ENCODE measurements at places on chromosomes 13 and 19.

DNA sequence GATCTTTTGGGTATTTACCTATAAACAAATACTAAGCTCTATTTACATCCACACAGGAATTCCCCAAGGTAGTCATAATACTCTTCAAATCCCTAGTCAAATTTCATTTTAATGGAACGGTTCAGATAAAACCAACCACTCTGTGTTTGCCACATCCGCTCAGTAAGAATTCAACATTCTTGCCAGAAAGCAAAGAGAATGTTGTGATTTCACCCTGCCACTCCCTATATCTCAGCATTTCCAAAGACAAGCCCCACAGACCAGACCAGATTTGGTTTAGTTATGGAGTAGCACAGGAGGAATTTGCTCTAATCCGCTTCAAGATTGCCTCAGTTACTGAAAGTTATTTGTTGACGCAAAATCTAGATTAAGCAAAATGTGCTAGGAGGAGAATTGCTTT, 105.6 kb upstream of the SERP2 start:
- no peak for DNase-seq

GRCh38 chr13:99022941-99023340, 45.1 kb upstream of the DOCK9 start:
- no peak for DNase-seq

DNA sequence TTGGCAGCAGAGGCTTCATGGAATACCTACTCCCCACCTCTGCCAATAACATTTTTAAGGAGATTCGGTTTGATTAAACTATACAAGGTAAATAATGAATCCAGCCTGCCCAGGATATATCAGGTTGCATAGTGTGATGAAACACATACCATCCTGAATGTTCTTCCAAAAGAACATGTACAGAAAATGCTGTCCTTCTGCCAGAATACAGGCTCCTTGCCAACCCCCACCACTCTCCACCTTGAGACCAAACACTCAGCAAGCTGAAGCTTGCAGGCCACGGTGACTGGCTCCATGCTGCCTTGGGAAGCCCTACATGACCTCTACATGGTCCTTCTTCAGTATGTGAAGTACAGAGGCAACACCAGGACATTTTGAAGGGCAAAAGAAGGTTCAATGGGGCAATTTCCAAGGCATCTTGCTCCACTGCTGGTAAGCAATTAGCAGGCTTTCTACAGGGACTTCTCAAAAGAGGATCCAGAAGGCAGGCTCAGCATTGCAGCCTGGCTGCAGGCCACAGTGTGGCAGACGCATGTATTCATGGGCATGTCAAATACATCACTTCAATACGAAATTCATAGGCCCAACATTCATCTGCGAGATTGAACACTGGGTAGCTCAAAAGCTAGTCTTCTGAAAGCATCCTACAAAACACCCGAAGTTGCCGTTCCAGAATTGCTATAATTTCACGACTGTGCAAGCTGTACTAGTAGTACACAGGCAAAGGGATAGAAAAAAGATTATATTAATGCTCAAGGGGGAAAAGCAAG, 62.4 kb upstream of the SERP2 start:
- no peak for DNase-seq

DNA sequence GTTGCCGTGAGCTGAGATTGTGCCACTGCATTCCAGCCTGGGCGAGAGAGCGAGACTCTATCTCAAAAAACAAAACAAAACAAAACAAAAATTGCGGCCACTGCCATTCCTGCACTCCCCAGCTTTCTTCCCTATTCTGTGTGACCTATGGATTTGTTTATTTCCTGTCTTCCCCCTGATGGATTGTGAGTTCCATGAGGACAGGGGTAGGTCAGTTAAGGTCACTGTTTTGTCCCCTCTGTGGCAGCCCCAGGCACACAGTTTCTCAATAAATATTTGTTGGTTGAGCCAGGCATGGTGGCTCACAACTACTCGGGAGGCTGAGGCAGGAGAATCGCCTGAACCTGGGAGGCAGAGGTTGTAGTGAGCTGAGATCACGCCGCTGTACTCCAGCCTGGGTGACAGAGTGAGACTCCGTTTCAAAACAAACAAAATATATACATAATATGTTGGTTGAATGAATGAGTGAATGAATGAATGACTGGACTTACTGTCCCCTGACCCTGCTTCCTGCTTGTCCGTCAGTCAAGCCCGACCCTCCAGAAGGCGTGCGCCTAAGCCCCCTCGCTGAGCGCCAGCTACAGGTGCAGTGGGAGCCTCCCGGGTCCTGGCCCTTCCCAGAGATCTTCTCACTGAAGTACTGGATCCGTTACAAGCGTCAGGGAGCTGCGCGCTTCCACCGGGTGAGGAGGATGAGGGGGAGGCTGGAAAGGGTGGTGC, 5.0 kb downstream of the EBI3 start:
- no peak for DNase-seq

- no peak for DNase-seq
Observed at GRCh38 chr19:18109733-18110608, 12.4 kb downstream of the MAST3 start.

DNA sequence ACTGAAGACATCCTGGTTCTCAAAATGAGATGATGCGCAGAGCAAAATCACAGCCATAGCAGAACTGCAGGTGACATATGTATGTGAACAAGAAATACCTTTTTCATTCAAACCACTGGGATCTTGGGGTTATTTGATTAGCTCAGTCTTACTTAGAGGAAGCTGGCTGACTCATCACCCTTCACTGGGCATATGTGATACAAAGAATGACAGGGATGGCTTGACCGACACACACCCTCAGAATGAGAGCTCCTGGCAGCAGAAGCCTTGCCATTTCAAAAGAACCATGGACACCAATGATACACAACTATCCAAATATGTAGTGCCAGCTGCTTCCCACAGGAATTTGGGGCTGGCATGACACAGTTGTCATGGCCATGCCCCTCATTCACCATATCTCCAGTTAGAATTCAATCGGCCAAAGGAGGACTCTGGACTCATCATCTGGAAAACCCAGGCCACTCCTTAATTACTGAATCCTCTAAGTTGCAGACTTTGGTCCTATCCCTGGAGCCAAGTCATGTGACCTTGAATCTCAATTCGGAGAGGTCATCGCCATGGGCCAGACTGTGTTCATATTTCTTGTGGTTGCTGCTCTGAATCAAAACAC, 115.8 kb downstream of the KATNAL1 start:
- DNase-seq, result no peak

- no peak for DNase-seq
Observed at GRCh38 chr19:4425537-4425936, 23.1 kb downstream of the CHAF1A start.

GRCh38 chr13:28306325-28306724, 168.0 kb downstream of the PAN3 start:
- DNase-seq, result no peak

DNA sequence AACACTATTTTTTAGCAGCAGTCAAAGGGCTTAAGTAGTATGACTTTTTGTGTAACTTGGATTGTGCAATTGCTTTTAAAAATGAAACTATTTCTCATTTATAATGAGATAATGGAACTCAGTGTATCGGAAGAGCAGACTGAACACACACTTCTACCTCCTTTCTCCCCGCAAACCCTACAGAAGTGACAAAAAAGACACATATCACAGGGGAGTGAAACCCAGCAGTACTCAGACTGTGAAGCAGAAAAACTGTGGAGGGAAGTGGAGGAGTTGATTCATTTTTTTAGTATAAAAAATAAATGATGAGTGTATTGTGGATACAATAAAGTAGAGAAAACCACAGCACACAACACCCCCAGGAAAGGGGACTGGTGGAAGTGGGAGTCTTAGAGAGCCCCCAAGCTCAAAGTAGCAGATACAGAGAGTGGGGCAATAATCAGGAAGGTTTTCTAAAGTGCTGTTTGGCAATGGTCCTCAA, 9.7 kb downstream of the LPAR6 start:
- no peak for DNase-seq

GRCh38 chr19:37867831-37868230, 38.6 kb downstream of the WDR87 start:
- DNase-seq, result no peak

GRCh38 chr13:46754812-46755211, 42.1 kb downstream of the ESD start:
- DNase-seq, result no peak

DNA sequence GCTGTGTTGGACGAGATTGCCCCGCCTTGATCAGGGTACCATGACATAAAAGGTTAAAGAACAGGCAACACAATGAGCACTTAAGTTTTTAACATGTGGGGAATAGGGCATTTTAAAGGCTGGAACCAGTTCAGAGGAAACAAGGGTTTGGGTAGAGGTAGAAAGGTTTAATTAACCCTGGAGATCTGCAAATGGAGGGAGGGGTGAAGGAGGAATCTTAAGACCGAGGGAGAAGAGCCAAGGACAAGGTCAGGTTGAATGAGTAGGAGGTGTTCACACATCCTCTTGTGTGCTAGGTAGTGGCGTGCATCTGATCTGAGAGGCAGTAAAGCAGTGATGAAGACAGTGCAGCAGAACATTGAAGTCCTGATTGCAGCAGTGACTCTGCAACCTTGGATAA, 28.5 kb downstream of the SKA3 start:
- DNase-seq, result no peak

DNA sequence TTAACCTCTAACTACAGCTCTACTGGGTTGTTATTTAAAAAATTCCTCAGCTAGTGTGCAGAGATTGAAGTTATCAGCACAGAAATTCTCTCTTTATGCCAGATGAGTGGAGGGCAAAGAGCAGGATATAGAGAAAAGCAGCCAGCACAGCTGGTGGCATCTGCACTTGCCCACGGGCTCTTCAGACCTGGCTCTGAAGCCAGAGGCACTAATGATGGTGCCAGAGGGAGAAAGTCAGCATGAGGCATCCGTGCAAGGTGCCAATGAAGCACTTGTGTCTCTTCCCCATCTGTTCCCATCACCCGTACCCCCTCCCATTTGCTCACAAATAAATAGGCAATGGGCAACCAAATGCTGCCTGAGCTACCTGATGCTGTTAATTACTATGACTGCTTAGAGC, 138.9 kb downstream of the OLFM4 start:
- DNase-seq, result no peak

- no peak for DNase-seq
Observed at GRCh38 chr13:96958286-96958891, 35.9 kb downstream of the OXGR1 start.

- DNase-seq, result no peak
Observed at GRCh38 chr19:48393559-48394330, at the start of gene GRIN2D. GRIN2D (plus strand) TSS chr19:48393668; CDS start chr19:48398393, 4,725 bp downstream.

GRCh38 chr19:35291916-35292315, at the start of gene MAG:
MAG (plus strand) TSS chr19:35292161; CDS start chr19:35295409, 3,248 bp downstream.
- DNase-seq, result no peak

DNA sequence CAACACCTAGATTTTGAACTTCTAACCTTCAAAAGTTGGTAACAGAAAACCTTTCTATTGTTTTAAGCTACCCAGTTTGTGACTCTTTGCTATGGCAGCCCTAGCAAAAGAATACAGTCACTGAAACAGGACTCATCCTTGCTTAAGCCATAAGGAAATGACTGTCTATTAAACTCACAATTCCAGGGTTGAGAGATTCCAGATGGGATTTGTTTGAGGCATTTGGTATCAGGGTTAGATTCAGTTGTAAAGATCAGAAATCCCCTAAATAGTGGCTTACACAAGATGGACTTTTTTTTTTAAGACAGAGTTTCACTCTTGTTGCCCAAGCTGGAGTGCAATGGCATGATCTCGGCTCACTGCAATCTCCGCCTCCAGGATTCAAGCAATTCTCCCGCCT, 41.1 kb upstream of the RGCC start:
- no peak for DNase-seq

Data from activated CD4-positive, alpha-beta T cell treated with anti-CD3 and anti-CD28 coated beads for 1 hour (primary cell).